Forelimb muscle (tissue), 1 donor: ENCODE measurements at places on chromosomes 2 and 18. TPM values are rescaled to one million over a fixed set of nuclear protein-coding genes. Genes with fewer than 3 reads are reported as not detected.

DNA sequence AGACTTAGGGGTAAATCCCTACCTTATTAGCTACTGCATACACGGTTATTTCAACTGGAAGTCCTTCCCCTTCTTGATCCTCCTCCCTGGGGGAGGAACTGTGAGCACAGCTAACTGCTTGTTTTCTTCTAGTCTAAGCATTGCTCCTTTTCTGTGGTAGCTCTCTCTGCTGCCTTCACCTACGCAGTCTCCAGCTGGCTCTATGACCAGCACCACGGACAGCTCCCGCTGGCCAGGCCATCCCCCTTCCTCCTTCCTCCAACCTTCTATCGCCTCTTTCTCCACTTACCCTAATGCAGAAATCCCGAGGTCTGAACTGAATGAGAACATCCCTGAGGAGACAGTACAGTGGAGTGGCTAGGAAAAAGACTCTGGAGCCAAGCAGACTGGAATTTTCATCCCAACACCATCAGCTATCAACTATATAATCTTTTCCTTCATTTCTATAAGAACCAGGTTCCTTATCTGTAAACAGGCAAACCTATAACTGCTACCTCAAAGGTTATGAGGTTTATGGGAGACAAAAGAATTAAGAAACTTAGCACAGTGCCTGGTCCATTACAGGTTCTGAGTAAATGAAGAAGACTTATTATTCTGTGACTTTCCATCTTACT is 4.7 kb upstream of the CFAP65 start:
- peak; percentile 11 for DNase-seq

GRCh38 chr2:241985986-241986329 is 116.4 kb downstream of the RTP5 start:
- DNase-seq: no peak

DNA sequence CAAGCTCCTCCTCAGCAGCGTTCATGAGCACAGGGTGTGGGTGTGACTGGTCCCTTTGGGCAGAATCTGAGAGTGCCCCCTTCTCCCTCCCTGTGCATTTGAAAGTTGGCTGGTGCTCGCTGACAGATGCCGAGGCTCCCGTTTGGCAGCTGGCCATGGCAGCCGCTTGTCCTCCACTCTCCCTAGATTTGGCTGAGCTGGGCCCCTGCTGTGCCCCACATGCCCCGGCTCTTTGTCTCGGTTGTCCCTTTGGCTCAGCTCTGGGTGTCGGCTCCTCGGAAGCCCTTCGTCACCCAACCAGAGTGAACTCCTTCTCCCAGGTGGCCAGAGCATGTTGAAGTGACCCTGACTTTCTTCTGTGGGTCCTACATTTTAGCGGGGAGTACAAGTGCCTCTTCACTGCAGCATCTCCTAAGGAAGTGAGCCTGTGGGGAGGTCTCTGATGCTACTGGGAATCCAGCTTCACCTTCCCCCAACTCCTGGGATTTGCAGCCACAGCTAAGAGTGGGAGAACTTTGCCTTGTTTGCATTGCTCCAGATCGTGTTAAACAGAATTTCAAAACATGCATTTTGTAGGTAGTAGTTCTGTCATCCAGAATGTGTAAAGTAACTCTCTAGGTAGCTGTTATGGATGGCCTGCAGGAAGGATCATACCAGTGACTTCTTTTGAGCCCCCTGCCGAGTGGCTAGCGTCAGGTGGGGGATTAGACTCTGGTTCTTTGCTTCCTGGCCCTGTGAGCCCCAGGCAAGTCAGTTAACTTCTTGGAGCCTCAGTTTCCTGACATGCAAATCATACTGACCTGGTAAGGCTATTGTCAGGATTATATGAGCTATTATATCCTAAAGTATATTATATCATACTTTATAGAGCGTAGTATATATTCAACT is 24.2 kb downstream of the HPCAL1 start:
- DNase-seq: no peak

RBM44 gene
- polyA plus RNA-seq: 0.59 TPM
